ENCODE measurements at places on chromosomes 16 and 17.
A peak's percentile ranks its signal among the peaks of the same experiment; 100 is the strongest.

- DNase-seq = no peak
Observed at GRCh38 chr16:11506741-11507305, 79.9 kb downstream of the LITAF start.

- peak; percentile 57 for DNase-seq
Observed at GRCh38 chr17:57114085-57114673, 29.1 kb downstream of the AKAP1 start.

- no peak for DNase-seq
Observed at GRCh38 chr16:48113471-48113870, 42.3 kb downstream of the ABCC12 start.

- DNase-seq = peak; percentile 26
Observed at GRCh38 chr17:36705874-36706731, 104.7 kb downstream of the MRM1 start.

DNA sequence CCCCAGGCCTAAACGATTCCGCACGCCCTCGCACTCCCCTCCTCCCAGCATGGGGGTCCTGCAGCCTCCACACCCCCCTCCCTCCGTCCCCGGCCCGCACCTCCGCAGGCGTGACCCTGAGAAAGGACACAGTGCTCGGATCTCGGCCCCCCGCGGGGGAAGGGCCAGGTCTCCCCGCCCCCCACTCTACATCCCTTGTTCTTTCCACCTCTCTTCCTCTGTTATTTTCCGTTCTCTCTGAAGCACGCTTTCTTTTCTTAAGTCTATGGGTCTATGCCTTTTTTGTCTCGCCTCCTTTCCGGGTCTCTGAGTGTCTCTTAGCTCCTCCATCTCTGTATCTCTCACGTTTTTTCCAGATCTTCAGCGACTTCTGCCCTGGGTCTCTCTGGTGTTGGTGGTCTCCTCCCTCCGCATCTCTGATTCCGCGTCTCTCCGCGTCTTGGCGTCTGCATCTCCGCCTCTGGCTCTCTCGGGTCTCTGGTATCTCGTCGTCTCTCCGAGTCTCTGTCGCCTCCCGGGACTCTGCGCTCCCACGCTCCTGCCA lies 2.1 kb upstream of the HES7 start:
- DNase-seq = no peak

DNA sequence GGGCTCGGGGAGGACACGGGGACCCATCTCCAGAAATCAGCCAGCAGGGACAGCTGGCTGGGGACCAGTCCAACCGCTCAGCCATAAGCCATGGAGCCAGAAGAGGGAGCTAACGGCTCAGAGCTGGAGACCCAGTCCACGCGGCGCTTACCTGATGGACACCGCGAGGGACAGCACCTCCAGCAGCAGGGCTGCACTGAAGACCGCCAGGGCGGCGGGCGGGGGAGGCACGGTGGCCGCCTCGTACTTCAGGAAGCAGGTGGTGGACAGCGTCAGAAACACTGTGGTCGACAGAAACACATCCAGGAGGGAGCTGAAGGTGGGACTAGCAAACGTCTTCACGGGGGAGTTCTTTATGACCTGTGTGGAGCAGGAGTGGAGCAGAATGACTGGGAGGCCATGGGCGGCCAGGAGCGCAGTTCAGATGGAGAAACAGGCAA lies 102.6 kb upstream of the CREBBP start:
- DNase-seq = peak; percentile 24

GRCh38 chr17:18968345-18968744 lies 16.4 kb downstream of the SLC5A10 start:
- no peak for DNase-seq

GRCh38 chr16:71863995-71864394 lies 18.2 kb downstream of the ATXN1L start:
- DNase-seq = no peak

GRCh38 chr17:51161541-51161940 lies 4.7 kb upstream of the NME2 start:
- no peak for DNase-seq

- DNase-seq = no peak
Observed at GRCh38 chr16:62568926-62569325, 532.7 kb upstream of the CDH8 start.

- DNase-seq = peak; percentile 54
Observed at GRCh38 chr17:76000016-76000754, 470 bp upstream of the CDK3 start.

- DNase-seq = no peak
Observed at GRCh38 chr17:77909236-77909635, 49.3 kb upstream of the TNRC6C start.

Data from activated CD4-positive, alpha-beta T cell treated with anti-CD3 and anti-CD28 coated beads, Interleukin-2, amount 50 U/mL, for 4 hours (primary cell).